ENCODE measurements at places on chromosomes 5 and 9.

- DNase-seq = no peak
Measured at GRCh38 chr5:38871058-38871605, 25.3 kb downstream of the OSMR start.

- DNase-seq = no peak
Measured at GRCh38 chr9:113368982-113369854, 7.6 kb downstream of the HDHD3 start.

DNA sequence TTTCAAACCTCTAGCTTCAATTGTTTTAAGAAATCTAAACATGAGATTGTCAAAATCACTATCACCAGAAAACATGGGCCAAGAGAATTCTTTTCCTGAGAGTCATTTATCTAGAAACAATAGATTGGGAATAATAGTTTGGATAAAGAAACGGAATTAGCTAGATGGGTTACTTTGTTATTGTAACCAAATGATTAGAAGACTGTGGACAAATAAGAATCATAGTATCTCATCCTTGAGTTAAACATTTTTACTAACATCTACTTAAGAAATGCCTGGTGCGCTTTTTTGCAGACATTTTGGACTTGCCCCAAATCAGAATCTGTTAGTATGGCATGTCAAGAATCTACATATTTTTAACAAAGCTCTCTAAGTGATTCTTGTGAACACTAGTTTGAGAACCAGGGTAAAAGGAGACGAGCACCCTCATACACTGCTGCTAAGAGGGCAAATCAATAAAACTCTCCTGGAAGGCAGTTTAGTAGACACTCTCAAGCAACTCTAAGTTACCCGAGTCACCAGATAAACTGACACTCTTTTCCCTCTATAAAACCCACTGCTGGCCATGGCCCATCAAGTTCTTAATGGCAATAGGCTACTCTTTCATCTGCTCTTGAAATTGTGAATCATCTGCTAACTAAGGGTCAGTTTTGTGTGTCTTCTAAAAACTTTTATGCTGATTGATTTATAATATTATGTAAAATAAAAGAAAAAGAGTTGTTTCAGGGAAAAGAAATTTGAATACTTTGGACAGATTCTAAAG is 39.1 kb downstream of the TPD52L3 start:
- DNase-seq = no peak

DNA sequence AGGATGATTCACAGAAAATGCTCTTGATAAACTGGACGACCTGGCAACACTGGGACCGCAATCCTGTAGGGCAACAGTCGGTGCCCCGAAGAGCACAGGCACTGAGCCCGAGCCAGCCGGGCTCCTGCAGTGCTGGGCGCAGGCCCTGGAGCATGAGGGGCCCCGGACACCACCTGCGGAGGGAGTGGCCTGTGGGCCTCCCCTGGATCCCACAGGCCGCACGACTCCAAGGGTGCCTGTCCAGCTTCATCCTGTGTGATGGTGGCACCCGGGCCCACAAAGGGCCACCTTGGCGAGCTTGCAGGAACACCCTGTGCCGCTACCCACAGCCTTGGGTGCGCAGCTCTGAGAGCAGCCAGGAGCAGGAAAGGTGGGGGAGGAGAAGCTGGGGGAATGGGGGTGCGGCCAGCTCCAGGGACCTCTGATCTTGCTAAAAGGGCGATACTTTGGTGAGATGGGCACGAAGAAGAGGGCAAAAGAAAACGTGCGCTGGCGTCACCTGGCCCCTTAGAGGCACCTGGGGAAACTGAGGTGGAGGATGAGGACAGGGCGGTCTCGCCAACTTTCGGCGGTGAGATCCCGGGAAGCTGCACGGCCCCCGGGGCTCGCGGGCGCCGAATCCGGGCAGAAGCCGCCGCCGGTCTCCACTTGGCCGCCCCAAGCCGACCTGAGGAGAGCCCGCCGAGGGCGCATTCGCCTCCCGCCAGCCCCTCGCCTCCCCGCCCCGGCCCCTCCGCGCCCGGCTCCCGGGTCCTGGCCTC is 722 bp downstream of the TBC1D9B start:
- DNase-seq = peak; percentile 31

DNA sequence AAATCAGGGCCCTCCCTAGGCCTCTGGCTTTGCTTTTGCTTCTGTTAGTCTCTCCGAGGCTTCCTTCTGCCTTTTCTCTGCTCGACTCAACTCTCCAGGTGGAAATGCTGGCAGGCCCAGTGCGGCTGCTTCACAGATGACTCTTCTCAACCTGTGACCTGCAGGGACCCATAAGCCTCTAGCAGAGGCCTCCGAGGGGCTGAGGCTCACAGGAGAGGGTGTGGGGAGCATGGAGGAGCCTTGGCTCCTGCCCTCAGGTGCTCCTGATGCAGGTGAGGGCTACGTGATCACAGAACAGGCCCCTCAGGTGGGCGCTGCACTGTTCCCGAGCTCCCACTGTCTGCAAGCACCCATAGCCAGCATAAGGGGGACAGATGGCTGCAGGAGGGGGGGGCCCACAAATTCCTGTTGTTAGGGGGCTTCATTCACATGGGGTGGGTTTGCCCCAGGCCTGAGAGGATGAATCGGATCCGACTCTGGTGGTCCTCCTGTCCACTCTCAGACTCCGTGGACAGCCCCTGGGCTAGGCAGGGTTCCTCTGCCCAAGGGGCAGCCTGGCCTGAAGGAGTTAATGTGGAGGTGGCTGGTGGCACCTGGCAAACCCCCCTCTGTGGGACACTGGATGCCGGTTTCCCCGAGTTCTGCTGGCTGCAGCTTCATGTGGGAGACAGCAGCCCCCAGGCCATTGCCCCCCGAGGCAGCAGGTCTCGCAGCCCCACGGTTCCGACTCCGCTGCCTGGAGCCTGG is 10.9 kb upstream of the FCN2 start:
- DNase-seq = no peak

- no peak for DNase-seq
Measured at GRCh38 chr9:974031-974995, 2.1 kb upstream of the DMRT3 start.

GRCh38 chr9:19020886-19021455 is 12.0 kb downstream of the SAXO1 start:
- no peak for DNase-seq

GRCh38 chr9:113786071-113786470 is 90.0 kb upstream of the ZNF618 start:
- DNase-seq = no peak

- no peak for DNase-seq
Measured at GRCh38 chr9:92590377-92590776, 54.6 kb upstream of the ECM2 start.

DNA sequence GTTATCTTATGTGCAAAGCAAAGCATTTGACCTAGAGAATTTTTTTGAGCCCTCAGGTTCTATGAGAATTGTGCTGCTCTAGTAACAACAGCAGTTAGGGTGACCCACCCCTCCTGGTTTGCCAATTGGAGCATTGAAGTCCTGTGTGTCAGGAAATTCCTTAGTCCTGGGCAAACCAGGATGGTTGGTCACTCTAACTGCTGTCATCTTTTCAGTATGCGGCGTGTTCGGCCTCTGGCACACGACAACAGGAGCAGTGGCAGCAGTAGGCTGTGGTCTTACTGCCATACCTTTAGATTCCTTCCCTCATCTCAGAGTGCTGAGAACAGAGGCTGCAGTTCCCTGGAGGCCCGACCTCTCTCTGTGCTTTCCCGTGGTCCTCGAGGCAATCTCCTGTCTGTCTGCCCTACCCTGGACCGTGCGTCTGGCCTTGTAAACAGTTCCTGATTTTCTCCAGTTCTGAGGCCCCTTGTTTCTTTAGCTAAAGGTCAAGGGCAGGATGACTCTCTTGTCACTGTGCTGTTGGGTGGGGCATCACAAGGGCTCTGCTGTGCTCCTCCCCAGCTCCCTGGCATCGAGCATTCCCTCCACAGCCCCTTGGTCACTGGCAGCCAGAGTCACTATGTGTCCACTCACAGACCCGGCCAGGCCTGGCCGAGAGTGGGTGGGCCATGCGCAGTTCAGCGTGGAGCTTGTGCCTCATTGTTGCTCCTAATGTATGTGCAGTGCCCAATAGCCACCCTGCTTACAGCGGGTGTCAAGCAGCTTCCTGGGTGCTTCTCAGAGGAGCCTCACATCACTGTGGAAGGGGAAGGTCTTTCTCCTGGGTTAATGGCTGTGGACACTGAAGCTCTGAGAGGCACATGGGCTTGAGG is 18.5 kb upstream of the COL15A1 start:
- no peak for DNase-seq

DNA sequence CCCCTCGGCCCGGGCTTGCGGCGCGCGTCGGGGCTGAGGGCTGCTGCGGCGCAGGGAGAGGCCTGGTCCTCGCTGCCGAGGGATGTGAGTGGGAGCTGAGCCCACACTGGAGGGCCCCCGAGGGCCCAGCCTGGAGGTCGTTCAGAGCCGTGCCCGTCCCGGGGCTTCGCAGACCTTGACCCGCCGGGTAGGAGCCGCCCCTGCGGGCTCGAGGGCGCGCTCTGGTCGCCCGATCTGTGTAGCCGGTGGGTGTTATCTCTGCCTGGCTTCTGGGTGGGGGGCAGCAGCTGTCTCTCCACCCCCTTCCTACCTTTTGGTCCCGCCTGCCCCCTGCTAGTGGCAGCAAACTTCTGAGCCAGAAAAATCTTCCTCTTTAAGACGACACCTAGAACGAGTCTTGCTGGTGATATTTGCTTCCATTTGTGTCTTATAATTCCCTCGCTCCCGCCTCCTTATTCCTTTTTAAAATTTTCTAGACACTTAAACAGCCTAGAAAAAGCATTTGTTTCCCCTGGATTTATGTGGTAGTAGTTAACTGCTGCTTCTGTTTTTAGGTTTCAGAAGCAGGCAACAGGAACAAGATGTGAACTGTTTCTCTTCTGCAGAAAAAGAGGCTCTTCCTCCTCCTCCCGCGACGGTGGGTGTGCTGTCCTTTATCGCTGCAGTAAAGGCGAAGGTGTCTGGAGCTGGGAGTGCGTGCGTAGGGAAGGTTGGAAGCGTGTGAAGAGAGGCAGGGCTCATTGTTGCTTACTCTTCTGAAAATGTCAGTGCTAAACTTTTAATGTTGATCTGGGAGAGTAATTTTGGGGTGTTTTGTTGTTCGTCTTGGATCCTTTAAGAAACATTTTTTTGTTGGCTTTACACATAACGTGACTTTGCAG is 554 bp downstream of the JAK2 start:
- DNase-seq = no peak

DNA sequence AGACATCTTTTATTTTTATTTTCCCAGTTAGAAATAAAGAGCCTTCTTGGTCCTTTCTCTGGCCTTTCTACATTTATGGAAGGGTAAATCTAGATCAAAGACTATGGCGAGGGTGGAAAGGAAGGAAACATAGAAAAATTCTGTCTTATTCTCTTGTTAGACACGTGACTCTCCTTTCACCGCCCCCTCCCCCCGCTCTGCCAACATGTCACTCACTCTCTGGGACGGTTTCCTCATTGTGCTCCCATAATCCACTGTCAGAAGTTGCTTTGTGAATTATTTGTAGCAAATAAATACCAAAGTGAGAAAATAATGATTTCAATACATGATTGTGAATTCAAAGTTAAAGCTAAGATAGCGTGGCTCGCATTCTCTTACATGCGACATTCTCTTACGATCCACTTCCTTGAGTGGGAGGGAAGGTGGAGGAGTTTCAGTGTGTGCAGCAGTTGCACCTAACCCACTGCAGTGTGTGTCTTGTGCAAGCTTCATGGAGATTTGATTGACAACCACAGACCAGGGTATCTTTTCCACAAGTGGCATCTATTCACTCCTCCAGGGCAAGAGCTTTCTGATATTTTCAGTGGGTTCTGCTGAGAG is 423.0 kb upstream of the KIF2A start:
- no peak for DNase-seq

DNA sequence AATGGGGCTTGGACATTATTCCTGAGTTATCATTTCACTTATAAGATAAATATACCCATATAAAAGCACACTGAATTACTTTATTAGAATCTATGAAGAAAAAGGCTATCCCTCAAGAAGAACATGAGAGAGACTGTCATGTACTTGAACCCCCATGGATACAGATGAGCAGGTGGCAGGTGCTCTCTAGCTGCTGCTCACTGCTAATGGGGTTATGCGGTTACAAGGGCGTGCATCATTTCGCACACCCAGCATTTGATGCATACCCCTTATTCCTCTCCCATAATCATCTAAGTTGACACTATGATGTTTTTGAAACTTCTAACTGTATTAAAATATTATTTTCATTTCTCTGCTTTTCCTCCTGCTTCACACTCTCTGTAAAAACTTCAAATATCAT is 16.4 kb downstream of the ITK start:
- DNase-seq = no peak

DNA sequence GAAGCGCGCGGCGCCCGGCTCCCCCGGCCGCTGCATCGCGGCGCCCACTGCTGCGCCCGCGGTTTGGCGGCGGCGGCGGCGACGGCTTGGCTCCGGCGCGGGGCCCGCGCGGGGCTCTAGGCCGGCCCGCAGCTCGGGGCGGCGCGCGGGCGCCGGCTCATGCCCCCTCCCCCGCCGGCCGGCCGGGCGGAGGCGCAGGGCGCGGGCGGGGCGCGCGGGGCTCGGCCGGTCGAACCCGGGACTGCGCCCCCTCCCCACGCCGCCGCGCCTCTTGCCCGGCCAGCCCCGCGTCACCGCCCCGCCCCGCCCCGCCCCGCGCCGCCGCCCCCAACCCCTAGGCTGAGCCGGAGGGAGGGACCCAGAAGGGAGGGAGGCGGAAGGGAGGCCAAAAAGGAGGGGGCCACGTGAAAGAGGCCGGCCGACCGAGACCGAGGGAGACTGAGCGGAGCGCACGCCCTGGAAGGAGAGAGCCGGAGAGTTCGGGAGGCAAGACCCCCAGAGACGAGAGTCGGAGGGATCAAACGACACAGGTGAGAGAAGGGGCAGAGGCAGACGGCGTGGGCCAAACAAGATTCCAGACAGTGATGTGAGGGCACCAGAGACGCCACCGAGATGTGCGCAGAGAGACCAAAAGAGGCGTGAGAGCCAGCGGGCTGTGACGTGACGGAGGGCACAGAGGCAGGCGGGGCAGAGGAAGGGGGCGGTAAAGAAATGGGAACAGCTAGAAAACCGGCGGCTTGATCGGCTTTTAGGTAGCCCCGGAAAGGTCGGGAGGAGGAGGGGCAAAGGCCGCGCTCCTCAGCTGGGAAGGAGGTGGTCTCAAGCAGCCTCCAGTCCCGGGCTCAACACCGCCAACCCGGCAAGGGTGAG is at the start of gene BARX1:
BARX1 (minus strand) TSS at position 245 of the 870 bp plus-strand sequence; CDS start at position 36, 209 bp downstream.
- DNase-seq = no peak

DNA sequence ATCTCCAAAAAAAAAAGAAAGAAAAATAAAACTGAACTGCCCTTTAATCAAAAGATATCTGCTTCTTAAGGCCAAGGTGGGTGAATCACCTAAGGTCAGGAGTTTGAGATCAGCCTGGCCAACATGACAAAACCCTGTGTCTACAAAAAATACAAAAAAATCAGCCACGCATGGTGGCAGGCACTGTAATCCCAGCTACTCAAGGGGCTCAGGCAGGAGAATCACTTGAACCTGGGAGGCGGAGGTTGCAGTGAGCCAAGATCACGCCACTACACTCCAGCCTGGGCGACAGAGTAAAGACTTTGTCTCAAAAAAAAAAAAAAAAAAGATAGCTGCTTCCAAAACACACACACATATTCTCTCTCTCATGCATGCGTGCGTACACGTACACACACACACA is 17.8 kb downstream of the SCAI start:
- DNase-seq = no peak

All from hepatic stellate cell (primary cell).